ENCODE measurements at places on chromosomes 6 and 20. TPM values are rescaled to one million over a fixed set of nuclear protein-coding genes. Genes with fewer than 3 reads are reported as not detected.
A peak's percentile ranks its signal among the peaks of the same experiment; 100 is the strongest.

Gene SAMD10
- total RNA-seq, result 4.3 TPM

Gene OLIG3
- total RNA-seq, result 0.14 TPM

Gene BANF2
- not detected for total RNA-seq

GRCh38 chr6:89035252-89036101, 45.1 kb upstream of the PNRC1 start:
- peak; percentile 98 for DNase-seq

- DNase-seq, result no peak
These were observed 469 bp downstream of the SYNJ2 start for GRCh38 chr6:157982102-157982562.

- no peak for DNase-seq
These were observed 55.2 kb downstream of the PTPN1 start for GRCh38 chr20:50565383-50565782.

DNA sequence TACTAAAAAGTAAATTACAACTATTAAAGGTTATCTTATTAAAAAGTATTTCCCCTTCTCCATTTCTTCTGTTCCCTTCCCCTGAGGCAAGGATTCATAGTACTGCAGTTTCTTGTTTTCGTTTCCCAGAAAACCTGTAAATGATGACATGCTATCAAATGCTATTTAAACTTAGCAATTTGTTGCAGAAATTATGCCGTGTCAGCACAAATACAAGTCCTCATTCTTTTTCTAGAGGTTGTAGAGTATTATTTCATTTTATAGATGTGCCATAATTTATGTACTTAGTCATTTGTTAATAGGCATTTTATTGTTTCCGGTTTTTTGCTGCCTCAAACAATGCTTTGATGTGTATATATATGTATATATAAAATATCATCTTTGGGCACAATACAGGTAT, 268.4 kb downstream of the PLCB1 start:
- no peak for DNase-seq

Data from astrocyte (in vitro differentiated cells and primary cell).